Activated naive CD8-positive, alpha-beta T cell treated with anti-CD3 and anti-CD28 coated beads for 36 hours (primary cell): ENCODE measurements at places on chromosomes 16 and 17.

DNA sequence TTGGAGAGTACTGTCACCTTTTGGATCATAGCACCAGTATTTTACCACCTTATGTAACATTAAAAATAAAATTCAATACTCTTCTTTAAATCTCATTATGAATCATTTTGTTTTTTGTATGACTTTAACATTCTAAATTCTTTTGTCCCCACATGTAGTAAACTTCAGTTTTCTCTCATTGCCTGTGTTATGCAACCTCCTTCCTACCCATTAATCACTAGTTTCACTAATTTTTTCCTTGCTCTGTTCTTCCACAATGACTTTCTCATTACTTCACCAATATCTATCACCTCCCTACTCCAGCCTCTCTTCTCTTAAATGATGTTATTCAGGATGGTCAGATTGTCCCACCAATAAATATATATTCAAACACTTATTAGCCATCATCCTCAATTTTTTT is 68.7 kb downstream of the TTC19 start:
- DNase-seq: no peak

- DNase-seq: peak; percentile 66
These were observed 5.2 kb upstream of the GRIN2C start for GRCh38 chr17:74864866-74865395.

DNA sequence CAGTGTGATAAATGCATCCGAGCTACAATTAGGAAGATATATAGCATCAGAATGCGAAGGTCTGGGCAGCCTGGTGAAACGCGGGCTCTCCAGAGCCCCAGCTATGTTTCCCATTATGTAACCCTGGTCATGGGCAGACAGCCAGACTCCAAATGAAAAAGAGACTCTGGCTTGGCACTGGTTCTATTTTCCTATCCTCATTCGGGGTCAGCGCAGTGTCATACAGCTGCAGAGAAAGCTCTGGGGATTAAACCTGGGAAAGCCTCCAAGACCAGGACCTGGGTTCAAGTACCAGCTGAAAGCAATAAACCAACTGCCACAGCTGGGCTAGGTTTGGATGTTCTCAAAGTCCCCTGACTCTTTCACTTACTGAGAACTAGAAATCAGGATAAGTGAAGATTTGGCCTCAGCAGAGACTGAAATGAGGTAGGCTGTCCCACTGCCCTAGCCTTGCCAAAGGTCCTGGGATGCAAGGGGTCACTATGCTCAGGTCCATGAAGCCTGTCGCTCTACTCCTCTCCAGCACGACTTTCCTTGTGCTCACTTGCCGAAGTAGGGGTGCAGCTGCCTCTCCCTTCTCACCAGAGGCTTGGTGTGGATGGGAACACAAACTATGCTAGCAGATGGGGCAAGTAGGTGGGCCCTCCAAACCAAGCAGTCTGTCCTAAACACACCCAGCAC is 123.8 kb downstream of the SMG6 start:
- no peak for DNase-seq

DNA sequence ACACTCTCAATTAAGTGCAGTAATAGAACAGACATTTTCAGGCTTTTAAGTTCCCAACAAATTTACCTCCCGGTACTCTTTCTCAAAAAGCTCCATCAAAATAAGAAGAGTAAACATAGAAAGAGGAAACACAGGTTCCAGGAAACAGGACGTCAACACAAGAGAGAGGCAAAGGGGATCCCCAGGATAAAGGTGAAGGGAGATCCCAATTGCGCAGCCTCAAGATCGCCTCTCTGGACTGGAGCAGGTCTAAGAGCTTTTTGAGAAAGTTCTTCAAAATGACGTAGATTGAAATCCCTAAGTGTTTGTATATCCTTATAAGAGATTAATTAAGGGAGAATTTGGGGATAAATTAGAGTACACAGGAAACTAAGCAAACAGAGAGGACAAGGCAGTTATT is 3.9 kb upstream of the FXR2 start:
- DNase-seq: no peak

- DNase-seq: no peak
These were observed 60.9 kb downstream of the SPAG9 start for GRCh38 chr17:51059781-51060180.

GRCh38 chr16:71407731-71408130 is 34.1 kb downstream of the TLE7 start:
- no peak for DNase-seq

- no peak for DNase-seq
These were observed 339.4 kb downstream of the CDH11 start for GRCh38 chr16:64782484-64782883.

- DNase-seq: no peak
These were observed 26.8 kb downstream of the ITGAM start for GRCh38 chr16:31286421-31287032.

- no peak for DNase-seq
These were observed 14.6 kb downstream of the IRX6 start for GRCh38 chr16:55338646-55339045.

DNA sequence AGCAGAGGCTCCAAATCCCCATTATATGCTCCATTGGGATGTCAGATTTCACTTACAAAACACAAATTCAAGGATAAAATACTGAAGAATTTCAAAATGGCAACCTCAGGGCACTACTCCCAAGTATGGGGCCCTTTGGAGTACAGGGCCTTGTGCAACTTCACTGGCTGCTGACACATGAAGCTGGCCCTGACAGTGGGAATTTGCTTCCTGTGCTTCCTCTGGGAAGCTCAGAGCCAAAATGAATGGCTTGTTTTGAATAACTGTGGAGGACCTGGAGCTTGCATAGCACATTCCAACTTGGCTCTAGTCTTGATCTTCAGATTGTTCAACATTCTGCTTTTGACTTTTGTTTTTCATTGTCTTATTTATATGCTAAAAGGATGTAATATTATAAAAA is 52.3 kb upstream of the HNF1B start:
- DNase-seq: no peak

DNA sequence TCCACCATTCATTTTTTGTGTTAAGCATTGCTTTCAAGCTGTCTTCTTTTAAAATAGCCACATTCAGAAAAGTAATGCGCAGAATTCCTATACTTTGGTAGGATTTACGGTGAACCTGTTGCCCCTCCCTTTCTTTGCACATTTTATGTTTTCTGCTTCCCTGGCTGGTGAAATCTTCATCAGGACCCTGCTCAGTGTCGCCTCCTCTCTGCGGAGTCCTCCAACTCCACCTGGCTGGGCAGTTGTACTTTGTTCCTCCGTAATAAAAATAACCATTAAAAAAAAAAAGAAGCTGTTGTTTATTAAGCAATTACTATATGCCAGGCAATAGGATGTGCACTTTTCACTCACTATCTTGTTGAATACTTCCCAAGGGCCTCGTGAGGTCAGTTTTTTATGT is 2.9 kb downstream of the UMOD start:
- DNase-seq: no peak

- no peak for DNase-seq
These were observed 9.9 kb upstream of the MEAK7 start for GRCh38 chr16:84514295-84514873.

DNA sequence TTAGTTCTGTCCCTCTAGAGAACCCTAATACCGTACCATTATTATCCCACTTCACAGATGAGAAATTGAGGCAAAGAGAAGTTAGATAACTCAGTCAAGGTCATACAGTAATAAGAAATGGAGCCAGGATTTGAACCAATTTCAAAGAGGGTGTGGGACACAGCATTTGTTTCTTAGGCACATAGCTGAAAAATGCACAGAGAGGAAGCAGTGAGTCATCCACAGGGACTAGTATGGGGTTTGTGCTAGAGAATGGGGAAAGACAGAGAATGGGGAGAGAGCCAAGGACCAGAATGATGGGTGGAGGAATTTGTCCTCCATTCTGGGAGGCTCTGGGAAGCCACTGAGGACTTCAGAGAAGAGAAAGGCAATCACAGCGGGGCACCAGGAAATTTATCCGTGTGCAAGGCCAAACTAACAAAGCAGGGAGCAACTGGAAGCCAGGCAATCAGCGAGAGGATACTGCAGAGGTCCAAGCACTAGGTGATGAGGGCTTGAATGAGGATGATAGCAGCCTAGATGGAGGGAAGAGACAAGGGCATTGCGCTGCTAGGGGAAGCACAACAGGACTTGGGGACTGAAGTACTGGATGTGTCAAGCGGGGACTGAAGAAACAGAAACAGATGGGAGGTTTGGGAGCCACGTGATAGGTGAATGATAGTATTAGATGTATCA is 78.1 kb upstream of the ZFHX3 start:
- no peak for DNase-seq

GRCh38 chr17:14301279-14302090 is 604 bp downstream of the HS3ST3B1 start:
- peak; percentile 47 for DNase-seq

DNA sequence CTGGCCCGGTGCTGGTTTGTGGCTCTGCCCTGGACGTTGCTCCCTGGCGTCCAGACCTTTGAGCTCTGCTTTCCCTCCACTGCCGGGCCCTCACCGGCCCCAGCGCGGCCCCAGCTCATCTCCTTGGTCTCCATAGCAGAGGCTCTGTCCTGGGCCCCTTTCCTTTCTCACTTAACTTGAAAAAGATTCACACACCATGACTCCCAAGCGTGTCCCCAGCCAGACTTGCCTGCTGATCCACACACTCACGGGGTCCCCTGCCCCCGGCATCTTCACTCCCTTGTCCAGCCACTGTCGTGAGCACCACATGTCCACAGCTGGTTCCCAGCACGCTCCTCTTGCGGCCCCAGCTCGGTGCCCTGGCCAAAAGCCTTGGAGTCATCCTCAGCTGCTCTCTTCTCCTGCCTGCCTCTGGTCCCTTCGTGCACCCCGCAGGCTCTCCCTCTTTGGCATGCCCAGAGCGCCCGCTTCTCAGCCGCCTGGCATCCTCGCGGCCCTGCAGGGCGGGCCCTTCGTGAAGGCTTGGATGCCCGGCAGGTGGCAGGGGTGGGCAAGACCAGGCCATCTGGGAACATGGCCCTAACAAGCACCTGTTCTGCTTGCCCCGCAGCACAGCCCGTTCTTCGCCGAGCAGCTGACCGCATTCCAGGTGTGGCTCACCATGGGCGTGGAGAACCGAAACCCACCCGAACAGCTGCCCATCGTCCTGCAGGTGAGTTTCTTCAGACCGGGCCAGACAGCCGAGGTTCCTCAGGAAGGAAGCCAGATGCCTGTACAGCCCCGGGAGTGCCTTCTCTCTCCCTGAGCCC is 145.6 kb upstream of the CHMP6 start:
- no peak for DNase-seq

- DNase-seq: no peak
These were observed 22.5 kb downstream of the CYB5D2 start for GRCh38 chr17:4165301-4166010.
